ENCODE measurements at places on chromosomes 2 and 18.

- no peak for DNase-seq
These were observed 80.7 kb upstream of the CD28 start for GRCh38 chr2:203625701-203626100.

DNA sequence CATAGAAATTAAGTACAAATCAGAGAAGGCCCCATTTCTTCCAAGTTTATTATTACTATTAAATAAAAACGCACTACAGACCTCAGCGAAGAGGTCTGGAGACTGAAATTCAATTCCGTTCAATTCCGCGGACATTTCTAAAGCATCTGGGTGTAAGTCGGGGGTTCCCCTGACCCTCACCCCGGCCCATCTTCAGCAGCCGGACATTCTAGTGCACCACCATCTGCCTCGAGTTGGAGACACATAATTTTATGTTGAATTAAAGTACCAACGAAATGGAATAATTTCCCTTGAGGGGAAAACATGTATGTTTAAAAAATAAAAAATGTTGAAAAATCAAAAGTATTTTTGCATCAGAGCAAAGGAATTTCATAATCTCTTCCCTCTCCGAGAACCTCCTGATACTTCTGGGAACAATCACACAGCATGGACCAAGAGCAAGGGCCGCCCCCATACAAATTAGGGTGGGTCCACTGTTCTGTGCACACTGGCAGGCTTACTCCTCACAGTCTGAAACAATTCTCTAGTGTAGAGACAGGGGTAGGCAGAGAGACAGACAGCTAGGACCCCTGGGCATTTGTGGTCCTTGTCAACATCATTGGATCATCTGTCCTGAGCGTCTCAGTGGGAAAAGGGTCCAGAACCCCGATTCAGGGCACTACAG is 29.3 kb downstream of the MBP start:
- DNase-seq, result no peak

DNA sequence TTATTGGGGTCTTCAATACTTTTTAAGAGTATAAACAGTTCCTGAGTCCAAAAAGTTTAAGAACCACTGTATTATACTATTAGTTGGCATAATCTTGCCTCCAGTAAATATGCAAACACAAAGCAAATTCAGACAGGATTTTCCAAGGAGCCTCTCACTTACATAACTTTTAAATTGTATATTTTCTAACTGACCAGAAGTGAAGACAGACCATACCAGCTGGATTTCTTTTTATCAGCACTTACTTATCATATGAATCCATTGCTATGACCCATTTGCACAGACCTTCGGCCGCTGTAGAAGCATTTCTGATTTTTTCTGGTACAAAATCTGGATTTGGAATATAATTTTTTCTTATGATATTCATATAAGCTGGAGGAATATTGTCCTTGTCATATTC is 200.1 kb downstream of the SLC39A10 start:
- no peak for DNase-seq

GRCh38 chr2:238924796-238925195 is 76.9 kb downstream of the TWIST2 start:
- DNase-seq, result no peak

DNA sequence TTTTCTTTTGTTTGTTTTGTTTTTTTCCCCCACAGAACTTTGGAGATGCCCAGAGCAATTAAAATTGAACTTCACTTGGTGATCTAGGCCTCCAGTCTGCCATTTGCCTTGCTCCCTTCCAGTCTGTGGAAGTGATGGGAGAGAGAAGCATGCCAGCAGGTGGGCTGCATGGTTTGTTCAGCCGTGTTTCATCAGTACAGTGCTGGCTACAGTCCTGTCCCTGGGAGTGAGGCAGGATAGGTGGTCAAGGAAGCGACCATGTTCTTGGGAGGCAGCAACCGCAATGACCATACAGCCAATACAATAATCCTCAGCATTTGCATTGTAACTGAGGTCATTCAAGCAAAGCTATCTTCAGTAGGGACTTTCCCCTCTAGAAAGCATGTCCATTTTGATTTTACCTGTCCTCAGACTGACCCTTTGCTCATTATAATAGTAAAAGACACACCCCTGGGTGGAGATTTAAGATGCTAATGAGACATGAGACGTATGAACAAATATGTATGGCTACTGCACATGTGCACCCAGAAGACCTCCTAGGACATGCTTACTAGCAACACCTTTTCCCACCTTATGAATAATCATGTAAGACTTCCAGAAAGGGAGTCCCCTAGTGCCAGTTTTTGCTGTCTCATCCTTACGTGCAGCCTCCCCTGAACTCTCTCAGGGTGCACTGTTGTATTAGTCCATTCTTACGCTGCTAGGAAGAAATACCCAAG is 11.1 kb upstream of the LIPG start:
- DNase-seq, result no peak

GRCh38 chr2:64781711-64782390 is 128.1 kb upstream of the SERTAD2 start:
- DNase-seq, result no peak

GRCh38 chr2:1246991-1247390 is 166.3 kb upstream of the TPO start:
- DNase-seq, result no peak

DNA sequence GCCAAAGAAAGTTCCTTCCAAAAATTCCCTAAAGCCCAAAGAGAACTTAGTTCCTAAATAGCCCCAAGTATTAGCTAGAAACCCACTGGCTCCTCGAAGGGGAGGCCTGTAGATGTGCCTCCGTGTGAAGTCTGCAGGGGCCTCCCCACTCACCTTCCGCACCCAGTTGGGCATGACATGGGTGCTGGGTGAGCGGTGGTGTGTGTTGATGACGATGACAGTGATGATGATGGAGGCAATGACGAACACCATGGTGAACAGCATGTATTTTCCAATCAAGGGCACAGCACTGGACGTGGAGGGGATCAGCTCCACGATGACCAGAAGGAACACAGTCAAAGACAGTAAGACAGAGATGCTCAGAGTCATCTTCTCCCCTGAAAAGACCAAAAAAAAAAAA is 14.5 kb downstream of the CHRNA1 start:
- no peak for DNase-seq

DNA sequence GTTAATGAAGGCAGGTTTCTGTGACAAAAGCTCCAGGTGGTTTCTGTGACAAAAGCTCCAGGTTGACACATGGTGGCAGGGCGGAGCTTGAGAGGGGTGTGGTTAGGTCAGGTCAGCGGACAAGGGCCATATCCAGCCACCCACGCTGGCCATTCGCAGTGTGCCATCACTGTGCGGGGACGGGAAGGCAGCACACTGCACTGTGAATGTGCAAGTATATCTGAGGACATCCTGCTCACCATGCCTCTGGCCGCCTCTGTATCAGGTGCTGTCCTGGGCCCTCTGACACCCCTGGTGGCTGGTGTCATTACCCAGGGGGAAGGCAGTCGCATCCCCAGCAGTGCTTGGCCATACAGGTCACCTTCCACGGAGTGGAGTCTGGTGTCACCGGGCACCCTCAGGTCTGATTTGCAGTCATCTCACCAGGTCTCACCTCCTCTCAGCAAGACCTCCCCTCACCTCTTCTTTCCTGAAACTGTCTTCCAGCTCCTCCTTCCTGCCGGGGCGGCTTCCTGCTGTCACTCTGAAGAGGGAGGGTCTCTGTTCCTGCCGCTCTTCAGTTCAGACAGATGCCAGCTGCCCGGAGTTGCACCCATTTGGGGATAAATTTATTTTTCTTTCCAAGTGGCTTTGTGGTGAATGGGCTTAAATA is 34.9 kb downstream of the CTIF start:
- DNase-seq, result peak; percentile 38

DNA sequence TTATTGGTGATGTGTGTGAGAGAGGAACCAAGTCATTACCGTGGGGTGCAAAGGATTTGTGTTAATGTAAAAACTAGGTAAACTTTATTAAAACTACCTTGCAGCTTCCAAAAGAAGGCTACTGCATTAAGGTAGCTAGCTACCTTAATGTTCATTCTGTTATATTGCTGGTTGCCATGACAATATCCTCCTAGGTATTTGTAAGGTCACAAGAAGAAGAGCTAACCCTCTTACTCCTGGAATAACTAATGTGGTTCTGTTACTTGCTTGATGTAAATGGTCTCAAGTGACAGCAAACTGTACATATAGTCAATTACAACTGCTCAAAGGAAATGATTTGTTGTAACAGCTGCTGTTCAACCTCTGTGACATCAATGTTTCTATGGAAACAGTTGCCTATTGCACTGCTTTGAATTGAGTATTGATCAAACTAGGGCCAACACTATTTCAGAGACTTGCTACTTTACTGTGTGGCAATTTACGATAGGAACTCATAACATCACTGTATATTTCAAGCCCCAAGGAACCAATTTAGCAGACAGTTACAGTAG is 319.8 kb upstream of the HNRNPA3 start:
- no peak for DNase-seq

GRCh38 chr2:68727683-68728375 is 6.8 kb upstream of the ARHGAP25 start:
- DNase-seq, result no peak

- no peak for DNase-seq
These were observed 11.5 kb downstream of the TEX44 start for GRCh38 chr2:231604101-231604684.

GRCh38 chr2:157470321-157470720 is 26.4 kb upstream of the CYTIP start:
- DNase-seq, result no peak

DNA sequence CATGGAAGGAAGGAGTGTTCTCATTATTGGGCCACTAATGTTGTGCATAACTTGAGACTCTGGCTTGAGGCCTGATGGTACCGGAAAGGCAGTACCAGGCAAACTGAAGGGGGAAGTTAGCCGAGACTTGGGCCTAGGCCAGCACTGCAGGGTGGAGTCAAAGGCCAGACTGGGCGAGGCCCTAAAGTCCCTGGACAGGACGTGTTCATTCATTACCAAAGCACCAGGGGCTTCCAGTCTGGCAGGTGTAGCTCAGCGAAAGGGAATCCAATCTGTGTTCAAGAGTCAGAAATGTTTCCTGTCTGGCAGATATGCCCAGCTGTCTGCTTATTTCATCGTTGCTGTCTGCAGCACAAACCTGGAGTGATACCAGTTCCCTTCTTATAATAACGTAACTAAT is 4.7 kb upstream of the ITSN2 start:
- peak; percentile 22 for DNase-seq

DNA sequence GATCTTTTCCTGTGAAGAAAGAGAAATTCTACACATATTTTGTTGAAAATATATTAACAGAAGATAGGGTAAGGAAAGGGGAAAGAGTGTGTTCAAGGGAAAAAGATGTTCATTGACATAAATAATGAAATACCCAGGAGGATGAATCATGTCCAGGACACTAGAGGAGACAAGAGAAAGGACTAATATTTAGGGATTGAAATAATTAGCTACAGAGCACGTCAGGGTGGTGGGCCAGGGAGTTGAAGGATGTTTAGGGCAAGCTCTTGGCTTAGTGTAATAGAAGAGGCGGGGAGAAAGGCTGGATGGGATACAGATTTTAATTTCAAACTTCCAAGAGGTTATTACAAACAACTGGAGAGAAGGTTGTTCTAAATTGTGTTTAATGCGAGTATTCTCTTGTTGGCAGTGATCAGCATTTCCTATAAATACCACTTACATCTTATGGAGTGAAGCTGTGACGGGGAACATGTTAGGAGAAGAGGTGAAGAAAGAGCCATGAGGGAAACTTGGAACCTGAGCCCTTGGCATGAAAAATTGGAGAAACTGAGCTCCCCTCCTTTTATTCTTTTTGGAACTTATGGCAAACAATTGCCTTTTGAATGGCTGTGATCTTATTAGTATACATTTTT is 36.6 kb upstream of the CETN1 start:
- no peak for DNase-seq

- DNase-seq, result no peak
These were observed 138.2 kb downstream of the VAPA start for GRCh38 chr18:10051877-10052631.

- no peak for DNase-seq
These were observed 108.0 kb upstream of the HAAO start for GRCh38 chr2:42900289-42900891.

DNA sequence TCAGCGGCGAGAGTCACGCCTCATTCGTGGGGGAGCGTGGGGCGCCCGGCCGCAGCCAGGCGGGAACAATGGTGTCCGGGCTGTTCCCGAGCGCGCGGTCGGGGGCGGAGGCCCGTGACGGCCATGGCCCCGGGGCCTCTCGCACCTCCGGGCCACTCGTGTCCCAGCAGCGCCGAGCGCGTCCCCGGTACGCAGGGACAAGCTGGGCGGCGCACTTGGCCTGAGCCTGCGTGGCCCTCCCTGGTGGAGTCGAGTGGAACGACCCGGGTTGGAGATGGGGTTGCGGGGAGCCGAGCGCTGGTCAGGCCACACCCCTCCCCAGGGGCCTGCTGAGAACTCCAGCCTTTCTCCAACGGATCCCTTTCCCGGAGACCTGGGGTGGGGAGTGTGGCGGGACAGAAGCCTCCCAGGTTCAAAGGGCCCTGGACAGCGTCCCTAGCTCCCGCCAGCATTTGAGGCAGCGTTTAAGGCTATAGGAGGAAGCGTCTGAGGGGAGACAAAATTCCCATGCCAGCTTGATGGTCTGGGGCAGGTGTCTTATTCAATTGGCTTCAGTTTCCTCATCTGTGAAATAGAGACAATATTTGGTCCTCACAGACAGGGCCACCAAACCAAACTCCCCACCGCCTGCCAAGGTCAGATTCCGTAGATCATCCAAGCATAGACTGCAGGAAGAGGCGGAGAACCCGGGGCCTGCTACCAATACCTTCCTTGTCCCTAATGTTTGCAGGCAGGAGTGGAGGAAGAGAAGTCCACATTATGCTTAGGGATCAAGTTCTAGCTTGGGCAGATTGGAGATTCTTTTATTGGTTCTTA is 553 bp downstream of the CNDP2 start:
- DNase-seq, result peak; percentile 63

DNA sequence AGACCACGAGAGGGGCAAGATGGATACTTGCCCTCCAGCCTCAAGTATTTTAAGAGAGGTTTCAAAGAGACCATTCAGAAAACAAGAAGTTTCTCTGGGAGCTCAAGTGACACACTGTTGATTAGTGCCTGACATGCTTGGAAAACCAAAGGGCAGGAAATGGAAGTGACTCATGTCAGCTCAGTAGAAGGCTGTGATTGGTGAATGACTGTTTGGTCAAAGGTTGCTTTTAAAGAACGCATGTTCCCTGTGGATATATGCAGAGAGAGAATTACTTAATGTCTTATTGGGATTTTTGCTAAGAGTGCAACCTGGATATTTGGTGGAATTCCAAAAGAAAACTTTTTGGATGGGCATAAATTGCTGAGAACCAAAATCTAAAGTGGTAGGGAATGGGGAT is 549.9 kb downstream of the XIRP2 start:
- peak; percentile 26 for DNase-seq
